ENCODE measurements at places on chromosomes 12 and 14. TPM values are rescaled to one million over a fixed set of nuclear protein-coding genes. Genes with fewer than 3 reads are reported as not detected.

DNA sequence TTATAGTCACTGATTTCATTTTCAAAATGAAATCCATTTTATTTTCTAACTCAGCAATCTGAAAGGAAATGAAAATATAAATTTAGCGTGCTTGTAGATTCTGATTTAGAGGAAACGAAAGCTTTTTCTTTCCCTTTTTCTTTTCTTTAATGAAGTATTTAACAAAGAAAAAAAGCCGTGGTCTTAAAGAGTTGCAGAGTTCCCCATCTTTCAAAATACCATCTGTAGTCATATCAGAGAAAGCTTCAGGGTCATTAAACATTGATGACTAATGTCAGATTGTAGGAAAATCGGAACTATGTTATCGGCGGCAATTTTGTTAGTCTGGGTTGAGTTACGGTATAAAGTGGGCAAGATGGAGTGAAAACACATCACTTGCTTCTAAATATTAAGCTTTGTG is 32.3 kb downstream of the DRAM1 start:
- no peaks in the 10 kb centered on the region for H3K27me3 ChIP-seq
- no peaks in the 10 kb centered on the region for H3K36me3 ChIP-seq
- peak overlapping the region; percentile 6 for H3K4me3 ChIP-seq
- peaks cover 11% of the 10 kb centered on the region for H3K4me1 ChIP-seq

GRCh38 chr14:93068711-93069110 is 47.0 kb downstream of the ITPK1 start:
- DNase-seq, result no peak
- no peaks in the 10 kb centered on the region for H3K36me3 ChIP-seq
- H3K4me1 ChIP-seq, result peaks cover 54% of the 10 kb centered on the region
- no peak overlapping the region for H3K27ac ChIP-seq
- no peaks in the 10 kb centered on the region for H3K27me3 ChIP-seq

DNA sequence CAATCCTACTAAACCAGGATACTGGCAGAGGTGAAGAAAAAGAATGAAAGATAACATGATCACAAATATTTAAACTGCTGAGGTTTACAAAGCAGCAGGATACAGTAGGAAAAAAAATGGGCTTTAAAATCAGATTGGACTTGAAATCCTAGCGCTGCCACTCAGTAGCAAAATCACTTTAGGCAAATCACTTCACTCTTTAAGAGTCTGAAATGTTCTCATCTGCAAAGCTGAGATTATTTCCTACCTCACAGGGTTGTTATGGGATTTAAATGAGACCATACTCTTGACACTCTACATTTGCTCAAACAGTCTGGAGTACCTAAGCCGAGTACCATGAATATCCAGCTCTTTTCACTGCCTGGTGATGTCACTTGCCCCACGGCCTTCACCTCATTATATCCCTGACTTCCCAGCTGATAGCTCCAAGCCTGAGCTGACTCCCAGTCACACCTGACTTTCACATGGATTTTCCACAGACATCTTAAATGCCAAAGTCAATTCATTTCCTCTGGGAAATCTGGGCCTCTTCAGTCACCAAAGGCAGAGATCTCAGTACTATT is 60.2 kb downstream of the UBR7 start:
- H3K4me3 ChIP-seq, result no peak overlapping the region
- H3K27ac ChIP-seq, result no peak overlapping the region
- H3K27me3 ChIP-seq, result no peaks in the 10 kb centered on the region
- H3K36me3 ChIP-seq, result peaks cover 13% of the 10 kb centered on the region

TSPAN8 gene
- not detected for total RNA-seq

INSM2 gene
- total RNA-seq, result not detected

All from spleen (tissue), 13 donors.